ENCODE measurements at places on chromosomes 6 and 20.
A peak's percentile ranks its signal among the peaks of the same experiment; 100 is the strongest.

DNA sequence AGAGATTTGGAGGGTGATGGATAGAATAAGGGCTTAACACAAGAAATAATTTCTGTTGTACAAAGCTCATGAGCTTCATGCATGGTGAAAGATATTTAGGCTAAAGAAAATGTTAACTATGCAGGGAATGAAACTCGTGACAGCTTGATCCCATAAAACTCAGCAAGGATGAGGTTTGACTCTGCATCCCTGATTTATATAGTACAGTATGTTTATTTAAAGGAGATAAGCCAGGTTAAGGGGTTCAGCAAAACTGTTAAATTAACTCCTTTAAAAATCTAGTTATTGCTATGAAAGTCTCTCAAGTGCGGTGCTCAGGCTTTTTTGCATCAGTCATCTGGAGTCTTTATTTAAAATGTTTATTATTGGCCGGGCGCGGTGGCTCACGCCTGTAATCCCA, 326.4 kb downstream of the LAMA2 start:
- no peak for DNase-seq

DNA sequence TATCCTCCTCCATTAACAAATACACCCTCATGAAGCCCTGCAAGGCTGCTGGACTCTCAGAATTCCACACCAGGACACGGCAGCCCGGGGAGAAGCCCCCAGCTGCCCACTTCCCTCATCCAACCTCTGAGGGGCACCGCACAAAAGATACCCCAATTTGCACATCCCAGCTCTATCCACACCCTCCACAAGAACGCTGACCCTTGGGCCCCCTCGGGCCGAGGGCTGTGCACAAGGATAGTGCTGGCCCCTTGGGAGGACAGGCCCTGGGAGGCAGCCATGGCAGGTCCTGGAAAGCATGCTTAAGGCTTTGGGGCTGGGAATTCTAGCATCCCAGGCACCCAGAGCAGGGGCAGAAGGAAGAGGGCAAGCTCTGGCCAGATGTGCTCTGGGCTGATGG, 112.8 kb upstream of the PRND start:
- no peak for DNase-seq

- no peak for DNase-seq
Measured at GRCh38 chr20:37839432-37839827, 63.5 kb upstream of the VSTM2L start.

DNA sequence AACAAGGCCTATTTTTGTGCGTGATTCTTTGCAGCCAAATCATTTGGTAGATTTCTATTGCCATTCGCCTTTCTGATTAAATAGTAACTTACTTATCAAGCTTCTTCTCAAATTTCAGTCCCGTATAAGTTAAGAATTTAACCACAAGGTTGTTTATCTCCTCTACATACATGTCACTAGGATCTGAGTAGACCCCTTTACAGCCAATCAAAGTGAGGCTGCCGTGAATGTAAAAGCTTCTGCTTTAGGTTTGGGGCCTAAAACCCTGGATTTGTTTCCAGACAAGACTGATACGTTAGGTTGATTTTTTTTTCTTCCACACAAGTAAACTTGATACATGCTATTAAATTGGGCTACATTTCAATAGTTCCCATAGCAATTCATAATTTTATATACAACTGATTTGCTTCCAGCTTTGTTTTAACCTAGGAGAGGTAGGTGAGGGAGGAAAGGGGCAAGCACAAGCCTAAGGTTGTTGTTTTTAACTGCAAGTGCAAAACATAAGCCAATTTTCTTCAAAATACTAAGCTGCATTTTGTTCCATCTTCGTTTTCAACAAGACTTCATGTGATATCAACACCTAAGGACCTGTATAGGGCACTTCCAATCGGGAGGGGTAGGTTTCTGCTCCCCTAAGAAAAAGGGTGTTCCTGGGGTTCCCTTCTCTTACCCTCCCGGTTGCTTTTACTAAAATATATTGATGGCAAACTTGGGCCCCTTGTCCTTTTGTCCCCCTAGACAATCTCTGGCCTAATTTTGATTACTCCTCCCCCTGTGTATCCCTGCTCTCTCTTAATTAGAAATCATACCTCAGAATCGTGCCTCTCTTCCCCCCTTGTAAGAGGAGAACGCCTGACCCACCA, 1.7 kb downstream of the RANBP9 start:
- no peak for DNase-seq

DNA sequence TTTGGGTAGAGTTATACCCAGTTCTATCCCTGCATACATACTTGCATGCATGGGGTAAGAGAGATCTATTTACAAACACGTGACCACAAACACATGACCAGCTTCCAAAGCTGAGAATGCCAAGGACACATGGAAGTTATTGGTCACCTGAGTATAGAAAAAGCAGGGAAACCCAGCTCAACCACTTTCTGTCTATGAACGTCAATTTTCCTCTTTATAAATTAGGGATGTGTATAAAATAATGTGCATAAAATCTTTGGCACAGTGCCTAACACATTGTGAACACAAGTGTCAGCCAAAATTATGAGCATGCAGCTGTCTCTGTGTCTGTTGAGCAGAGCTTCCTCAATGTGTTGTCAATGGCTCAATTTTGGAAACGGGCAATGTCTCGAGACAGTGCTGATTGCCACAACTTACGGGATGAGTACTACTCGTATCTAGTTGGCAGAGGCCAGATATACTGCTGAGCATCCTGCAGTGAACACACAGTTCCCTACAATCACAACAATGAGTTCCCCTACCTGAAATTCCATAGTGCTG, 44.9 kb downstream of the TPD52L1 start:
- no peak for DNase-seq

GRCh38 chr6:131182991-131183425, 47.7 kb downstream of the AKAP7 start:
- DNase-seq: peak; percentile 52

- DNase-seq: no peak
Measured at GRCh38 chr6:5492356-5492755, 231.0 kb downstream of the FARS2 start.

Measured in naive thymus-derived CD8-positive, alpha-beta T cell (primary cell).